NCI-H2107 (cell line): ENCODE measurements at places on chromosomes 2 and 18.

DNA sequence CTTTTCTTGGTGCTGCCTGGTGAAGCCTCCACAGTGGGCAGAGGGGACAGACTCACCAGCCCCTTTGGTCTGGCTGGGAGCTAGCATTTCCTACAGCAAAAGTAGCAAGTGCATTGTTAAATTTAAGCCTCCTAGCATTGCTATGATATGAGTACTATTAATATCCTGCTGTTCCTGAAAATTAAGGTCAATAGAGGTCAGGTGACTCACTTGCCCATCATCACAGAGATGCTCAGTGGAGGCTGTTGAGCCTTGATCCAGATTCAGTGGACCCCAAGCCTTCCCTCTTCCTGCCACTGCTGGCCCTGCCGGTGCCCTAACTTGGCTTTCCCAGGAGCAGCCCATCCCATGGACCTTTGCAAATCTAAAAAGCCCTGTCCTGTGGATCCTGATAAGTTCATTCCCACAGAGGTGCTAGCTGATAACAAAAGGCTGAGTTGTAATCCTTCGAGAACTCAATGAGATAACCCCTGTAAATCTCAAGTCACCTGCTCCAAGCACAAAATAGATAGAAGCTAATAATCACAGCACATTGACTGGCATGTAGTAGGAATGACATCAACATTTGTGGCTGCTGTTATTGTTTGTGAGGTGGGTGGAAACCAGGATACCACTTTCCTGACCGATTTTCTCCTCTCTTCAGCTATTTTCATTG is 84.4 kb downstream of the THNSL2 start:
- no peak for DNase-seq

GRCh38 chr2:215797676-215798075 is 215.7 kb downstream of the MREG start:
- no peak for DNase-seq

DNA sequence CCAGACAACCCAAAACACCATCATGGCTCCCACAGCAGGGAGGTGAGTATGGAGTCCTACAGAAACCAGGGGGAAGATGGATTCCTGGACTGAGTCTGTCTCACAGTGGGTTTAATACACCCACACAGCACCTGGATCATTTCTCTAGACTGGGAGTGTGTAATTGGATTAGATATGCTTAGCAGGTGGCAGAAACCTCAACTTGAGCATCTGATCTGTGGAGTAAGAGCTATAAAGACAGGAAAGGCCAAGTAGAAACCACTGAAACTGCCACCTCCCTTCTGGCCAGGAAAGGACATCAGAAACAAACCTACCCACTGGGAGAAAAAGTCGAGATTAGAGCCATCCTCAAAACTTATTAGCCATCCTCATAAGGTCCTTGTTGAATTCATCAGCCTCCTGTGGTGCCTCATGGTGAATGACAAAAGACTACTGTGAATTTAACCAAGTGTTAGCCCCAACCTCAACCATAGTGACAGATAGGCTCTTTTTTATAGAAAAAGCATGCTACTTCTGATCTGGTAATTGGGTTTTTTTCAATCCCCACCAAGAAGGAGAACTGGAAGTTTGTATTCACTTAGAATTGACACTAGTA is 28.1 kb upstream of the CHST9 start:
- no peak for DNase-seq

- no peak for DNase-seq
Observed at GRCh38 chr2:162245061-162245460, 1.8 kb upstream of the FAP start.

DNA sequence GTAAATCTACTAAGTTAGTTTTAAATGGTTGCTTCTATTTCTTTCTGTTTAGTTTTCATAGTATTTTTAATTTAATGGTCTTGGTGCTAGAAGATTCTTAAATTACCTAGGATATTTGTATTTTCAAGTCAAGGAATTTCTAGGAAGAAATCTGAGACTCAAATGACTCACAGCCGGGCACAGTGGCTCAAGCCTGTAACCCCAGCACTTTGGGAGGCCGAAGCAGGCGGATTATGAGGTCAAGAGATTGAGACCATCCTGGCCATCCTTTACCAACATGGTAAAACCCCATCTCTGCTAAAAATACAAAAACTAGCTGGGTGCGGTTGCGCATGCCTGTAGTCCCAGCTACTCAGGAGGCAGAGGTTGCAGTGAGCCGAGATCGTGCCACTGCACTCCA is 95.5 kb downstream of the C2orf74 start:
- no peak for DNase-seq

GRCh38 chr2:217335341-217335966 is 475.6 kb upstream of the TNP1 start:
- DNase-seq: no peak

- DNase-seq: no peak
Observed at GRCh38 chr2:9141706-9142460, 64.7 kb upstream of the ASAP2 start.

DNA sequence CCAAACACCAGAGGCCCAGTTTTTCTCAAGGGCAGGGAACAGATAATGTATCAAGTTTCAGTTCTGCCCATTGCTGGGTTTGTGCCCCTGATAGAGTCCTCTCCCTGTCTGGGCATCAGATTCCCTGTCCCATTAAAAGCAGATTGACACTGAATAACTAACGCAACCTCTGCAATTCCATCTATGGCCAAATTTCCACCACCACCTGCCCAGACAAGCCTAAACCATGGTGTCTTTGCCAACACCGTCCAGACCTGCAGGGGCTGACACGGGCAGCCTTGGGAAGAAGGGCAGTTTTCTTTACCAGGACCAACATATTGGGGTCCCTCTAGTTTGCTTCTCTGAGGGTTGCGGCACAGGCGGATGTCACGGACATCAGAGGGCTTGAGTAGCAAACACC is 26.4 kb upstream of the PAX8 start:
- DNase-seq: no peak

DNA sequence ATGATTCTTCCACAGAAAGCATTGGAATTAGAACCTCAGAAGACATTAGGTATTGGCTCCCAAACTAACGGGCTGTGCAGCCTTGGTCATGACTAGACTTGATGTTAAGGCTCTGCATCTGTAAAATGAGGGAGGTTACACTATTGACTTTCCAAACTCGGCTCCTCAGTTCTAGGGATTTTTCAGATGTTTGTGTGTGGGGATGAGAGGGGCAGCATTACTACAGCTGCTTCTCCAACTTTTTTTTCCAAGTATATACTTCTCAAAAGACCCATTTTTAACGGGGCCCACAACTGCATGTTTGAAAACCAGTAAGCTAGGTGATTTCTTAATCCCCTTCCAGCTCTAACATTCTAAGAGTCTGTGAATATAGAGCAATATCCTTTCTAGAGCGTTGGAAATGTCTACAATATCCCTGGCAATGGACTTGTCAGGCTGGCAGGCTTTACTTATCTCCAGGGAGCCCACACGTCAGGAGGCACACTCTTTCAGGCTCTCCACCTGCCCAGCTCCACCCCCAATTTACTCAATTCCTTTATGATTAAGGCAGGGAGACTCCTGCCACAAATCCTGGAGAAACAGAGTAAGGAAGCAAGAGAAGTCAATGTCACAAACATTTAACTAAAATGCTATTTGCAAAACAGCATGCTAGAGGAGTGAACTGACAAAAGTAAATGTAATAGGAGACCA is 844 bp upstream of the MPV17 start:
- DNase-seq: no peak

DNA sequence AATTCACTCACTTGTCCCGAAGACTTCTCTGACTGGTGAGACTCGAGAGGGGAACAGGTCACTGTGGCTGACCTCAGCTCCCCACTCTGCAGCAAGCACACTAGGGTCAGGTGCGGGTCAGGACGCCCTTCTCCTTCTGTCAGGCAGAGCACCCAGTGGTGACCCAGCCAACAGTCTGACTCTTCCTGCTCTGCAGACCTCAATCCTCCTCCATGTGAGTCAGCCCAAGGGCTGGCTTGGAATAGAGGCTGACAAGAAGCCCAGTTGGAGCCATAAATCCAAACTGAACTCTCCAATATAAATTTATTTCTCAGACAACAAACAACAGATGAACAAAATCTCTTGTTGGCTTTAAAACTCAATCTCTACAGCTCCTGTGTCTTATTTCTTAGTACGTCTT is 253.1 kb downstream of the SH3BP4 start:
- no peak for DNase-seq

GRCh38 chr2:127063701-127064590 is 43.0 kb downstream of the BIN1 start:
- DNase-seq: no peak

DNA sequence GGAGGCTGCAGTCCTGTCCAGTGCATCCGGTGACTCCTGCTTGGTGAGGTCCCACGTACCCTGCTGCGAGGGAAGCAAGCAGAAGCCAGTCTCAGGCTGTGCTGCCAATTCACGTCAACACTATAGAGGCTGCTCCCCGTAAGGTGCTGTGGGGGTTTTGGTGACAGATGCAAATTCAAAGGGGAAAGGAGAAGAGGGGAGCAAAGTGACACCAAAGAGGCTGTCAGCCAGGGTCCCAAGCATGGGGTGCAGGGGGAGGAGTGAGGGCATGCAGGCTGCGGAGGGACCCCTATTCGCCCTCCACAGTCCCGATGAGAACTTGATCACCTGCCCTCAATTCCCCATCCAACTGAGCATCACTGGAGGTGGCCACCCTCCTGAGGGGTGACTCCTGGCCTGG is 179.4 kb upstream of the HS6ST1 start:
- DNase-seq: no peak

DNA sequence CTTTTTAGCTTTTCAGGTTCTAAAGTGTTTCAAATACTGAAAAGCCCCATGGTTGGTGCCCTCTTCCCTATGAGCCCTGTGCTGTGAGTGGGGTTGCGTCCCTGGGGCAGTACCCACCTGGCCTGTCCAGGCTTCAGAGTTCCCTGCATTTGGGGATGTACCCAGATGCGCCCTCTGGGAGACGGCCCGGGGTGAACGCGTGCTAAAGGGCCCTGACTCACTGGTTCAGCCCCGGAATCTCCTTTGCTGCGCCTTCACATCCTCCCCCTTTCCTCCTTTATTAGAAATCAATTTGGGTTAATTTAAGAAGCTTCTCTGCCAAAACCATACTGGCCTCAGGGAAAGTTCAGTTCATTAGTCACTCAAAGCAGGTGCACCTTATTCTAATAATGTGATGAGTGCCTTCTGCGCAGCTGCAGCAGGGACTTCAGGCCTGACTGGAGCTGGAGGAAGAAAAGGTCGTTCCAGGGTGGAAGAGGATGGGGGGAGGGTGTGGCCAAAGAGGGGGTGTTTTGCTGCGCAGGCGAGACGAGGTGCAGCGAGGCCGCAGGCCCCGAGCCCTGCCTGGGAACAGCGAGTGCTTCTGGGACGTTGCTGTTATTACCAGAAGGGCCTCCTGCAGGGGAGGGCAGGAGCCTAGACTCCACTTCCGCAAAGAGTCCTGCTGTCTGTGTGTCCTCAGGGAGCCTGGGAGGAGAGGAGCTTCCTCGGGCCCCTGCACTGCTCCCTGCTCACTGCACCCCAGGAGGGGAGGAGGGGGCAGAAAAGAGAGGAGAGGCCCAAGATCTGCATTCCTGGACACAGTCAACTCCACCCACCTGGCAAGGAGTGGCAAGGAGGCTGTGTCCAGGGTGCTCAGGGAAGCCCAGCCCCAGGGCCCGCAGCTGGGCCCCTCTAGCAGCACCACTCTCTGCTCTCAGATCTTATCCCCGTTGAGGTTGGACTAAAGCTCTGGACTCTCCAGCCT is 223.2 kb upstream of the PXDN start:
- no peak for DNase-seq

GRCh38 chr2:127580167-127581049 is 44.9 kb downstream of the MYO7B start:
- DNase-seq: no peak

GRCh38 chr2:237411683-237412423 is 2.1 kb downstream of the COL6A3 start:
- DNase-seq: no peak

GRCh38 chr2:1997409-1997808 is 253.1 kb upstream of the PXDN start:
- DNase-seq: no peak
